ENCODE measurements at places on chromosomes 2 and 18.

DNA sequence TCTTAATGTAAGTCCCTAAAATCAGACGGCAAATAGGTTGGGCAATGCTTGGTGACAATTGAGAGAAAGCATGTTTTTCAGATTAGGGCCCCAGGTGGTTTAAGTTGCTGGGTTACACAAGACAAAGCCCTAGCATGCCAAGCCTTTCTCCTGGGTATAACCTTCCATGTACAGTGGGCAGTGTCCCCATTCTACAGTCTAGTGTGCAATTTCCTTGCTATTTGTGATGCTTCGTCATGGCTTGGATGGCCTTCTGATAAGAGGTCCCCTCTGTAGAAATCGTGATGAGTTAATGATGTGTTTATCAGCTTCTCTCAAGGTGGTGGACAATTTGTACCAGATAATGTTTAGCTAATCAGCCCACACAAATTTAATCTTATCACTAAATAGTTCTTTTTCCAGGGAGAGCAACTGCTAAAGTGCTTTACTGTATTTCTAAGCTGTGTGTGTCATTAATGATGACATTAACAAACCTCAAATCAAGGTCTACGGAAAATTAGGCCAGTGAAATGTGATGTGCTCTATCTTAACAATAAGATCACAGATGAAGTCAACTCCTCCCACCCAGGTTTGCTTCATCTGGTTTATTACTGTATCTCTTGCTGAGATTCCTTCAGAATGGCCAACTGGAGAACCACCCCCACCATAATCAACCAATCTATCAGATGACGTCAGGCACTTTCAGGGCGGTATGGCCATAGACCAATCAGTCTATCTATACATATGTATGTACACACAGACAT is 61.7 kb downstream of the PLB1 start:
- no peak for DNase-seq

DNA sequence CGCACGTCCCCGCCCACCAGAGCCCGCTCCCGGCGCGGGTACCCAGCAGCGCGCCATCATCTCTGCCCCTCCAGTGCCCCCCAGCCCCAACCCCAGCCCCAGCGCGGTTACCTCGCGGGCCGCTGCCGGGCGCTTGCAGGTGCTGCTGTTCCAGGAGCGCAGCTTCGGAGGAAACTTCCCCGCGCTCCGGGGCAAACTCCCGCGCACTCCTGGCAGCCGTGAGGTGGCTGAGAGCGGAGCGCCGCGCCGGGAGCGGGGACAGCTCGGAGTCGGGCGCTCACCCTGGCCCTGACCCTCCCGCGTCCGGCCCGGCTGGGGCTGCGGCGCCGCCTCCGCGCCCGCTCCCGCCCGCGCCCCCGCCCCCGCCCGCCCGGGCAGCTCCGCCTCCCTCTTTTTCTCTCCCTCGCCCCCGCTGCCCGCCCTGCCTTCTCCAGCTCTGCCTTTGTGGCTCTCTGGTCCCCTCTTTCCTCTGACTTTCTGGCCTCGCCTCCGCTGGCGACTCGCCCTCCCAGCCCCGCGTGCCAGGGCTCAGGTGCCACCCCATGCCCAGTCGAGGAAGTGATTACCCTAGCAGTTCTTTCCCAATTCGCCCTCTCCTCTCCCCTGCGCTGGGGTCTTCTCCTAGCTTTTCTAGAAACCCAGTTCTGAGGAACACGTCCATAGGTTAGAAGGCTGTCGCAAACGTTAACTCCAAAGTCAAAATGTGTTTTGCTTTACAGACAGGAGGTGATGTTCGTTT is at the start of gene CHST9:
CHST9 (minus strand) TSS at position 284 of the 739 bp plus-strand sequence. CDS start 42,499 bp downstream, outside the sequence.
- no peak for DNase-seq

- no peak for DNase-seq
Measured at GRCh38 chr2:109450574-109451273, 163.0 kb downstream of the SEPTIN10 start.

- DNase-seq = no peak
Measured at GRCh38 chr2:207434306-207434705, 95.5 kb upstream of the CREB1 start.

- DNase-seq = no peak
Measured at GRCh38 chr2:120678251-120678650, 57.4 kb upstream of the GLI2 start.

DNA sequence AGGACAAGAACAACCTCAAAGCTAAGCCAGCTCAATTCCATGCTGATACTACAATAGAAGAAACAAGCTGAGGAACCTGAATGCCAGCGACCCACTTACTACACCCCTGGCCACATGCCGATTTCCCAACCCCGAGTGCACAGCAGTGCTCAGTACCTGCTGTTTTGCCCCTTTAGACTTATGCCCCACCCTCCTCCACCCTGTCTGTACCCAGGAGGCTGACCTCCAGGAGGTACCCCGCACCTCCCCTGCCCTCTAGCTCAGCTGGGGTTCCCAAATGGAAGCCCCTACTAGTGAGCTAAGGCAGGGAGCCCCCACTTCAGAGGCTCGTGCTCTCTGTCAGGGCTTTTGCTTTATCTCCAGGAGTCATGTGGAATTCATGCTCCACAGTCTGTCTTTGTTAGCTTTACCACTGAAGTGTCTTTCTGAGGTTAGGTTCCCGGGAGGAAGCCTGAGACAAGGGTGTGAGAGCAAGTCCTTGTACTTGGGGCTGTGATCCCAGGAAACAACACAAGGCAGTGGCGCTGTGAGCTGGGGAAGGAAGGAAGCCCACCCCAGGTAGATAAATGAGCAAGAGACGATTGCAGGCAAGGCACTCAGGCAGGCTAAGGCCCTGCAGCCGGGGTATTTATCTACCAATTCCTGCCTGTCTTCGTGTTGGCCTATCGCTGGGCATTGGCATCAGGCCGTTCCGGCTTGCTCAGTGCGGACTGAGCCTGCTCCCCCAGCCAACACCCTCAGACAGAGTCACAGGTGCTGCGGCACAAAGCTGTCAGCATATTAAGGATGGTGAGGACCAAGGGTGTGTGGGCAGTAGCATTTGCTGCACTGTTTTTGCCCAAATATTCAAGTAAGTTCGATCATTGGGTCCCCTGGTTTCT is 220.5 kb downstream of the CYP26B1 start:
- no peak for DNase-seq

- no peak for DNase-seq
Measured at GRCh38 chr2:142687509-142687908, 190.0 kb upstream of the KYNU start.
